ENCODE measurements at places on chromosomes 3 and 15.

- no peak for DNase-seq
Observed at GRCh38 chr3:24498796-24499195, 4.1 kb upstream of the THRB start.

DNA sequence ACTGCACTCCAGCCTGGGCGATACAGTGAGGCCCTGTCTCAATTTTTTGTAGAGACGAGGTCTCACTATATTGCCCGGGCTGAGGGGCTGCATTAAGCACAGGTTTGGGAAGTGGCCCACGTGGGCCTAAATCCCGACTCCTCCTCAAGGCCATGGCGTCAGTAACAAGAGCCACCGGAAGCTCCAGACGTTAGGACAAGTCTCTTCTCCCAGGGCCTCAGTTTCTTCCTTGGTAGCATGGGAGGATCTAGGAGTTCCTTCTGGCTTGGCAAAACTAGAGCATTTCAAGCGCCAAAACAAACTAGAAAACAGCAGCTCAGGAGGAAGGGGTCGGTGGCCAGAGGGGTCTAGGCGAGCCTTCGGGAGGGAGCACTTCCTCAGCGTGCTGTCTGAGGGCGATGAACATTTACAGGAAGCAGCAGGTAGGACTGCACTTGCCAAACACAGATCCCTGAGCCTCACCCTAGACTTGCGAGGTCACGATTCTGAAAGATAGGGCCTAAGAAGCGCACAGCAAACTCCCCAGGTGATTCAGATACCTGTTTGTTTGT, 536 bp downstream of the SNAPC5 start:
- DNase-seq, result no peak

GRCh38 chr3:196274585-196274984, 12.9 kb downstream of the PCYT1A start:
- DNase-seq, result peak; percentile 41

DNA sequence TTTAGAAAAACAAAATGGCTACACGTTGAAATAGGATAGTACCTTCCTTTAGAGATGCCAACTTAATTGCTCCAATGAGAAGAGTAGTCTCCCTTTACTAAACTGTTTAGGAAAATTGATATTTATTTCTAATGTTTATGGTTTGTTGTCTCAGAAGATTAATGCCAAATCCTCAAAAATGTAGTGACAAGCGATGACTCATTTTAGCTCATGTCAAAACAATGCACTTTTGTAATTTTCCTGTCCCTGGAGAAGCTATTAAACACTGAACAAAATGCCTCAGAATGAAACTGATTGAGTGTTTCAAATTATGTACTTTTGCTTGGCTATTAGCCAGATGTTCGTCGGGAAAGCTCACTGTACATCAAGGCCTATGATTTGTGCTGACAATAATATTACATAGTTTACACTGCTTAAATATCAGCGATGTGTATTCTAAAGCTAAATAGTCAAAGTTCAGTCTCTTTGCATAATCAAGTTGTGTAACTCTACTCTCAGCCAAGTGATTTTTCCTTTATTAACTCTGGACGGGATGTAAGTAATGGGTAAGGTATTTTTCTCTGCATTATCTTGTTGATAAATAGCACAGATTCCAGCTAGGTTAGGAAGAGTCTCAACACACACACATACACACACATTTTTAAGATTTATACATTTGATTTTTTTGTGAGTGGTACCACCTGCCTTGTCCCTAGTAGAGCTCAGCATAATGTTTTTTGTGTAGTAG, 83.7 kb downstream of the CMSS1 start:
- DNase-seq, result no peak

DNA sequence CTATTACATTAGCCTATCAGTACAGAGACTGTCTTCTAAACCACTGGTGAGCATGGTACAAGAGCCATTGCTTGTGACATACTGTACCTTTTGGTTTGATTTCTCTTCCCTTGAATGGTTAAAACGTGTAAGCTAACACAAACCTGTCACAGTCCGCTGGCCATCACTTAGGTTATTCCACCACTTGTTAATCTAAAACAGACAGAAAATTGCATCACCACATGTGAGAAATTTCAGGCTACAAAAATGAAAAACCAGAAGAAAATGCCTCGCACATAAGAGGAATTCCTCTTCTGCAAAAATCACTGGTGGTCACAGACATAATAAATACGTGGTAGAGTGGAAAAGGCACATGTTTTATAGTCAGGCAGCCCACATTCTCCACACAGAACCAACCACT, 22.1 kb downstream of the PARL start:
- no peak for DNase-seq
